Right ventricle myocardium inferior (tissue), 1 donor: ENCODE measurements at places on chromosomes 2 and 18. TPM values are rescaled to one million over a fixed set of nuclear protein-coding genes. Genes with fewer than 3 reads are reported as not detected.

SFTPB gene
- total RNA-seq = 0.19 TPM

C2orf78 gene
- not detected for total RNA-seq

- DNase-seq = no peak
Measured at GRCh38 chr2:29855924-29856639, 65.3 kb downstream of the ALK start.

TGFA gene
- total RNA-seq = 1.0 TPM

SERPINB11 gene
- total RNA-seq = not detected

SERPINB10 gene
- total RNA-seq = not detected

DNA sequence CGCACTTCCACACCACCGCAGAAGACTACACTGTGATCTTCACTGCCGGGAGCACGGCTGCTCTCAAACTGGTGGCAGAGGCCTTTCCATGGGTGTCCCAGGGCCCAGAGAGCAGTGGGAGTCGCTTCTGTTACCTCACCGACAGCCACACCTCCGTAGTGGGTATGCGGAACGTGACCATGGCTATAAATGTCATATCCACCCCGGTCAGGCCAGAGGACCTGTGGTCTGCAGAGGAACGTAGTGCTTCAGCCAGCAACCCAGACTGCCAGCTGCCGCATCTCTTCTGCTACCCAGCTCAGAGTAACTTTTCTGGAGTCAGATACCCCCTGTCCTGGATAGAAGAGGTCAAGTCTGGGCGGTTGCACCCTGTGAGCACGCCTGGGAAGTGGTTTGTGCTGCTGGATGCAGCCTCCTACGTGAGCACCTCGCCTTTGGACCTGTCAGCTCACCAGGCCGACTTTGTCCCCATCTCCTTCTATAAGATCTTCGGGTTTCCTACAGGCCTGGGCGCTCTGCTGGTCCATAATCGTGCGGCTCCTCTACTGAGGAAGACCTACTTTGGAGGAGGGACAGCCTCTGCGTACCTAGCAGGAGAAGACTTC lies 12.5 kb downstream of the MOCOS start:
- no peak for DNase-seq
